Activated T-helper 1 cell treated with anti-CD3 and anti-CD28 coated beads, Interleukin-12 subunit alpha, Interleukin-12 subunit beta, Interleukin-2, Interleukin-4 antibody, amounts not matched to agents 30 ng/mL and 10 ng/mL and 1 ng/mL, durations not matched to agents 14 hours and 24 hours and 36 hours (primary cell): ENCODE measurements at places on chromosomes 1 and 21. TPM values are rescaled to one million over a fixed set of nuclear protein-coding genes. Genes with fewer than 3 reads are reported as not detected.

DNA sequence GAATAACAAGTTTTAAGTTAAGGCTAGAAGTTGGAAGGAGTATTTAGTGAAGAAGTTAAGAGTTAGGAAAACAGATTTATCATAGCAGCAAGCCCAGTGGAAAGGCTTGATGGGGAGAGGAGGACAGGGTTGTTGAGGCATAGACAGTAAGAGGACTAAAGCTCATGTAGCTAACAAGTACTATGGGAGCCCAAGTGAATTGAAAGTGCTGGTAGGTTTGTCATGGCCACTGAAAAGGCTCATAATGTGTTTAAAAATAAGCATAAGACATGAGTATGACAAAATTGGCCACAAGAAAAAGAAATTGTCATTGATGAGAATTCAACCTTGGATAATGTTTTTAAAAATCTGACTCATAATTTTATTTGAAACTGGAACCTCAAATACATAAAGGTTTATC is 49.2 kb upstream of the CRB1 start:
- H3K27me3 ChIP-seq = peaks cover 7% of the 10 kb centered on the region
- no peak overlapping the region for H3K4me3 ChIP-seq
- no peaks in the 10 kb centered on the region for H3K36me3 ChIP-seq
- DNase-seq = no peak
- H3K4me1 ChIP-seq = peaks cover 5% of the 10 kb centered on the region
- H3K27ac ChIP-seq = no peak overlapping the region

DNA sequence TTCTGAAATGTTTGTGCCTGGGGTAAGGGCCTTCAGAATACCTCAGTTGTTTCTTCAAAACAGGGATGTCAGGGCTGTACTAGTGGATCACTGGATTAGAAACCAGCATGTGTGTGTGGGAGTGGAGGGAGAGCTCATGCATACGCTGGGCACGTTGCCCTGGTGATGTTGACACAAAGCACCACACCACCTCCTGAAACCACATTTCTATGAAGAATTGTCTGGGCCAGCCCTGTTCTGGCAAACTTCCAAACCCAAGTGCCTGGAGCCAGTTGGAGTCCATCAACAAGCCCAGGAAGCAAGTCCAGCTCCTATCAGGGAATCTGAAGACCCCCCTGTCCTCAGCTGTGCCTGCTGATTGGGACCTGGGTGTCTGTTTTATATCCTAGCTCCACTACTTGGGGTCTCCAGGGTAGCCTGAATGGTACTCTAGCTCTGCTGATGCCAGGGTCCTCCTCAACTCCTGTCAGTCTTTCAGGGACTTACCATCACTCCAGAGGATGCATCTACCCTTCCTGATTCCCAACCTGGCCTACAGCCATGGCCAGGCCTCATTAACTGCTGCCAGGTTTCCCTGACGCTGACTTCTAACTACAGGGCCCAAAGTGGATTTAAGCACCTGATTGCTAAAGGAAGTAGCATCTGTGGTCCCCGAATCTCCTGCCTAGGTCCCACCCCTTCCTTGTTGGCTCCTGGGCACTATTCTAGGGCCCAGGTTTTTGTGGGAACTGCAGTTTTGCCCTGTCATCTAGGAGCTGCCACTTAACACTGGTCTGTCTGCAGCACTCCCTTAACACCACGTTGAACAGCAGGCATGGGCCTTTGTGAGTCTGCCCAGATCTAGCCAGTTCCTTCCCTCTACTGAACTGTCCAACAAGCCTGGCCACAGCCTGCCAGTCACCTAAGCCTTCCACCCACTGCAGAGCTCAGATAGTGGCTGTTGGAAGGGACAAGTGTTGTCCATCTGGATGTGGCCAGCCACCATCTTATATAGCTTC is 45.5 kb downstream of the LPAR3 start:
- no peak overlapping the region for H3K4me3 ChIP-seq
- H3K27me3 ChIP-seq = peaks cover 11% of the 10 kb centered on the region
- no peak overlapping the region for H3K27ac ChIP-seq
- no peak for DNase-seq
- peaks cover 12% of the 10 kb centered on the region for H3K4me1 ChIP-seq

- H3K27me3 ChIP-seq = peaks cover 17% of the 10 kb centered on the region
- no peak overlapping the region for H3K27ac ChIP-seq
- H3K36me3 ChIP-seq = no peaks in the 10 kb centered on the region
- H3K4me1 ChIP-seq = peaks cover 9% of the 10 kb centered on the region
- no peak for DNase-seq
Observed at GRCh38 chr1:159898527-159898926, 1.4 kb downstream of the CFAP45 start.

DNA sequence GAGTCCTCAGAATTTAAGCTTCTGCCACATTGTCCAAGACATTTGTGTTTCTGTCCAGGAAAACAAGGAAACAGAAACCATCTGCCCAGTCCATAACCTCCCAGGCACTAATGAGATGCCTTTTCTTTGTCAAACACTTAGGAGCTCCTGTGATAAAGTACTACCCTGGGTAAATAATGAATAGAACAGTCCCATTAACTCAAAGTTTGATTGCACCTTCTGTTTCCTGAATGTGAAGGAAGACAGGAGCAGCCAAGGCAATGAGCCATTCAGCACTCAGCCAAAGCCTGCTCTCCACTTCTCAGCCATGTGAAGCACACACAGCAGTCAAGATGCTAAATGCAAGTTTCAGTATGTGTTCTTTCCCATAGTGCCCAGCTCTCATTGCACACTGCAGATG is 199.8 kb downstream of the SEC16B start:
- H3K27ac ChIP-seq = no peak overlapping the region
- no peaks in the 10 kb centered on the region for H3K4me1 ChIP-seq
- H3K4me3 ChIP-seq = no peak overlapping the region
- no peak for DNase-seq
- no peaks in the 10 kb centered on the region for H3K27me3 ChIP-seq

GRCh38 chr1:23772854-23773242 is 5.4 kb upstream of the PITHD1 start:
- no peak overlapping the region for H3K27ac ChIP-seq
- H3K4me3 ChIP-seq = no peak overlapping the region
- peaks cover 27% of the 10 kb centered on the region for H3K4me1 ChIP-seq
- no peak for DNase-seq
- H3K27me3 ChIP-seq = no peaks in the 10 kb centered on the region
- H3K36me3 ChIP-seq = no peaks in the 10 kb centered on the region

Gene SMIM12
- 62.4 and 66.2 TPM in 2 replicates for total RNA-seq

Gene CR1L
- total RNA-seq = not detected in 2 replicates

Gene RGS18
- total RNA-seq = not detected in 2 replicates

Gene AMY1A
- not detected in 2 replicates for total RNA-seq
